ENCODE measurements at places on chromosomes 4 and X.

- no peak for DNase-seq
Measured at GRCh38 chrX:74449937-74450330, 28.6 kb downstream of the SLC16A2 start.

DNA sequence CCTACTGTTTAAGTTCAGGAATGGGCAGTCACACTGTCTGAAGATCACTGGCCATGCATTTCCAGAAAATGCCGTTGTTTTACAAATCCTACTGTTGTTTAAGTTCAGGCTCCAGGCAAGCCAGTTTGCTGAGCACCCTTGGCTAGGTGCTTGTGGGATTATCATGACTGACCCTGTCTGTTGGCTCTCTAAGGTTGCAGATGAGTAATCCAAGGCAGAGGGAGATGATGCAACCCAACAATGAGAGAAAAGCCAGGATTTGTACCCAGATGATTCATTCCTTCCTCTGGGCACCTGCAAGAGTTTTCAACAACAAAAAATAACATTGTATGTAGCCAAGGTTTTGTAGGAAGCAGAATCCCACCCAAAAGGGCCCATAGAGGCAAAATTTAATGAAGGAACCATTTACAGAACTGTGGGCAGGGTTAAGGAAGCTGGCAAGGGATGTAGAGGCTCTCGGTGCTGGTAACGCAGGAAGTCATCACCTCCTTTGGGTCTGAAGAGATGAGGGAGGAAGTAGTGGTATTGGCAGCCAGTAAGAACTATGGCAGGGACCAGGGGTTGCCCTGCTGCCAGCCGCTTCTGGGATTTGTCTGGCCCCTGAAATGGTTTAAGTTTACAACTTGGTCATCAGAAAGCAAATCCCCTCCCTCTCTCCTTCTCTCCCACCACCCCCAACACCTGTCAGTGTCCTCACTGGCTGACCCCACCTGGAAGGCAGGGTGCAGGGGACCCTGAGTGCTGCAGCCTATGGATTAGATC lies 54.8 kb downstream of the MSX1 start:
- DNase-seq: no peak

DNA sequence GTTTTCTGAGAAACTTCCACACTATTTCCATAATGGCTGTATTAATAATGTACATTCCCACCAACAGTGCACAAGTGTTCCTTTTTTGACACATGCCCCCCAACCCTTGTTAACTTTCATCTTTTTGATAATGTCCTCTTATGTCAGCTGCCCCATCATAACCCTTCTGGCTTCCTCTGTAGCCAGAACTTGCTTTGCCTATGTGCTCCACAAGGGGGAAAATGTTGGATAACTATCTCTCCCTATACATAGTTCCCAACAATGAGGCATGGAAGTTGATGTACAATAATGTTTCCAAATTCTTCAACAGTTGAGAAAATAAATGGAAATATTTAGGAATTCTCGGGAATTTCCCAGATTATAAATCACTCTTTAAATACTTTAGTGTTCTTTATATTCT lies 142.9 kb downstream of the ASB9 start:
- DNase-seq: no peak

GRCh38 chr4:14903321-14903720 lies 99.0 kb upstream of the CPEB2 start:
- DNase-seq: no peak

DNA sequence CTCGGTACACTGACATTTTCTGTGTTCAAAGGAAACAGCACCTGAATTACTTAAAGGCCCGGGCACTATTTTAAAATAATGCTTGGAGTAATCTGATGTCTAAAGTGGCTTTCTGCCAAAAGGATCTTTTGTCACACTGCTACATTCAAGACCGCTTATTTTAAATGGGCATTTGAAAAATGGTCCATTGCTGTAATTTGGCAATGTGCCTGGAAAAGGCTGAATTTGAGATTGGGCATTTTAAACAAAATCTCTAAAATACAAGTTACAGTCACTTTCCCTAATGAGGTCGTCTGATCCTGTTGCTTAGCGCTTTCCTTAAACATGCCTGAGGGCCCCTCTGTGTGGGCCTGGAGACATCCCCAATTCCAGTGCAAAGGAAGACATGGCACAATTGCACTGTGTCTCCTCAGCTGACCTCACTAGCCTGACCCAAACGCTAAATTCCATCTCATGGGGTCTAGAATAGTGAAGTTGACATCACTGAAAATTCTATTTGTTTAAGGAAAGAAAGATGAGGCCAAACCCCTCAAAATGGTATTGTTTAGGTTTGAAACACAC lies 214.2 kb downstream of the GPC3 start:
- no peak for DNase-seq

DNA sequence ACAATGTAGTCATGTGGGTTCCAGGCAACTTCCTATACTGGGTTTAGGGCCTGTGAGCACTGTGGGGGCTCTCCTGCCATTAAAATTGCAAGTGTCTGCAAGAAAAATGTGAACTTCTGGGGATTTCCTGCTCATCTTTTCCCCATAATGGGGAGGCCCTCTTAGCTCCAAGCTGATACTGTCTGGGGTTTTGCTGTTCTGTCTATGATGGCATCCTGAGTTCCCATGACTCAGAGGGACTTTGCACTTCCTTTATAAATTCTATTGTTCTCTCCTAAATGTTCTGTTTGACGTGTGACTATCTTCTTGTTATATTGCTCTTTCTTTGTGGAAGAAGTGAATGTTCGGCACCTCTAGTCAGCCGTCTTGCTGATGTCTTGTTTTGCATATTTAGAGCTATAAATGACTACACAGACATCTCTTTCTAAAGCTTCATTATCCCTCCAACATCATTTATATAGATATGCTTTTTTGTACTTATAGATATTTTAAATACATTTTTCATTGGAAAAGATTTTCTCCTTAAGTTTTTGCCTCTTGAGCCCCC lies 465.8 kb downstream of the NAF1 start:
- DNase-seq: no peak

DNA sequence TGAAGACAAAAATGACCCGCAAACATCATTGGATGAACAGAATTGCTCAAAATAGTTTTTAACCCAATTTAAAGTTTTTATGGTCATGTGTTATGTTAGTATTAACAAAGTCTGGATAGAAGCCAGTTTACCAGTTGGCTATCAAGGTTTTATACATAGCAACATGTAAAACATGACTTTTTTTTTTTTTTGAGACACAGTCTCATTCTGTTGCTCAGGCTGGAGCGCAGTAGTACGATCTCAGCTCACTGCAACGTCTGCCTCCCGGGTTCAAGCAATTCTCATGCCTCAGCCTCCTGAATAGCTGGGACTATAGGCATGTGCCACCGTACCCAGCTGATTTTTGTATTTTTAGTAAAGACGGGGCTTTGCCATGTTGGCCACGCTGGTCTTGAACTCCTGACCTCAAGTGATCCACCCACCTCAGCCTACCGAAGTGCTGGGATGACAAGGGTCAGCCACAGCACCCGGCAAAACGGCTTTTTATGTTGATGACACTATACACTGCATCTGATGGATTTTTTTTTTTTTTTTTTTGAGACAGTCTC lies 3.4 kb downstream of the SAT1 start:
- DNase-seq: no peak

DNA sequence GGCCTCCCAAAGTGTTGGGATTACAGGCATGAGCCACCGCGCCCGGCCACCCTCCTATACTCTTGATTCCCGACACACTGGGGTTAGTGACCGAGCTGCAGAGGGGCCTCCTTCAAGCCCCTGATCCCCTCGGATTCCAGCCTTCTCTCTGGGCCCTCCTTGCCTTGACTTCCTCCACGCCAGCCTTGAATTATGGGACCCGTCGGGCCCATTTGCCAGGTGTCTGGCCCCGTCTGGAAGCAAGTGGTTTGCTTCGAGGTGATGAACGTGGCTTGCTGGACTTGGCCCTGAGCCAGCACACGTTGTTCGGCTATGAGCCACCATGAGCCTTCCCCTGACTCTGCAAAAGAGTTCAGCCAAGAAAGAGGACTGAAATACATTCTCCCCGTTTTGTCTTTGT lies 37.4 kb upstream of the GRPEL1 start:
- DNase-seq: no peak

- DNase-seq: no peak
Measured at GRCh38 chr4:121881158-121881557, 10.9 kb upstream of the BBS7 start.

GRCh38 chrX:63935835-63936234 lies 150.8 kb upstream of the ARHGEF9 start:
- no peak for DNase-seq

DNA sequence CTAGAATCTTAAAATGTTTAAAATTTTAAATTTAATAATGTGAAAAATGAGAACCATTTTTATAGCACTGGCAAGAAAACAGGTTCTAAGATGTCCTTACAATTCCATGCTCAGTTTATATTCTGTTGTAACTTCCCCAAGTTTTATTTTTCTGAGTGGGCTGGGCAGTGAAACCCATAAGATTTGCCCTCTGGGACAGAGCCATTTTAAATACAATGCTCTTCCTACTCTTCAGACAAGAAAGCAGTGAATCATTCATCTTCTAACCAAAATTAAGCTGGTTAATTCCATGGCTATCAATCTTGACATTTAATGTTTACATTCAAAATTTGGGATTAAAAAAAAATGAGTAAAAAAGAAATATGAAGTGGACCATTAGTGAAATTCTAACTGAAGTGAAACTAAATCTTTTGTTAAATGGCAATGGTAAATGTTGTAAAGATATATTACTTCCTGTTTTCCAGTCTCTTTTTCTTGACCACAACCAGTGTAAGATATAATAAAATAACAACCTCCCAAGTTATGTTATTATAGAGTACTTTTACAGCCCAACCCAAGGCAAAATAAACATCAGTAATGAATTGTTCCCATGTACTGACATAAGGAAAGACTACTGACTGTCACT lies 37.2 kb upstream of the PTPN13 start:
- no peak for DNase-seq

GRCh38 chrX:40385256-40385655 lies 195.5 kb upstream of the ATP6AP2 start:
- no peak for DNase-seq

DNA sequence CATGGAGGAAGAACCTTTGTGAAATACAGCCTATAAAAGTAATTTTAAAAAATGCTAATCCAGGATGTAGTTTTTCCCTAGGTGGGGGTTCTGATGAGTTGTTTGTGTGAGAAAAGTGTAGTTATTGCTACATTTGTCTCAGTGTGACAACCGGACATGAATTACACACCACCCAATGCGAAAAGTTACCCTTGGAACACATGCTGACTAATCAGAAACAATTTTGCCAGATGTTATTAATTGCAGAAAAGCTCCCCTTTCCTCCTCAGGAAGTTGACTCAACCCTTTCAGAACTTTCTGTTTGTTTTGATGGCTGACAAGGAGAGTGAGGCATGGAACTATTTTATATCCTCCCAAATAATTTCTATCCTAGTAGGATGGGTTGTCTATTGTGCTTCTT lies 38.1 kb upstream of the EDA2R start:
- DNase-seq: no peak

GRCh38 chrX:44913656-44914531 lies 40.9 kb downstream of the KDM6A start:
- no peak for DNase-seq

DNA sequence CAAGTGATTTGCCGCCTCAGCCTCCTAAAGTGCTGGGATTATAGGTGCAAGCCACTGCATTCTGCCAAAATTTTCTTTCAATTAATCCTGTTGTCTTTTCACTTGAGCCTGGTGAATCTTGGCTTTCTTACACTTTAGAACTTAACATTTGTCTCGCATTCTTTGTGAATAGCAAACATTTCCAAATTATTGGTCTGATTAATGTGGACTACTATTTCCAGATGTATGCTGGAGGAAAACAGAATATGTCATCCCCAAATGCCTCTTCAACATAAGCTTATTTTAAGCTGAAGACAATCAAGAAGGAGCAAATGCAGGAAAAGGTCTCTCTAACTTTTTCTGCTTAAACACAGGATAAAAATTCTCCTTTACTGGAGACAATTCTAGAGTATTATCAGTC lies 233.4 kb downstream of the PPP4R3C start:
- DNase-seq: no peak

DNA sequence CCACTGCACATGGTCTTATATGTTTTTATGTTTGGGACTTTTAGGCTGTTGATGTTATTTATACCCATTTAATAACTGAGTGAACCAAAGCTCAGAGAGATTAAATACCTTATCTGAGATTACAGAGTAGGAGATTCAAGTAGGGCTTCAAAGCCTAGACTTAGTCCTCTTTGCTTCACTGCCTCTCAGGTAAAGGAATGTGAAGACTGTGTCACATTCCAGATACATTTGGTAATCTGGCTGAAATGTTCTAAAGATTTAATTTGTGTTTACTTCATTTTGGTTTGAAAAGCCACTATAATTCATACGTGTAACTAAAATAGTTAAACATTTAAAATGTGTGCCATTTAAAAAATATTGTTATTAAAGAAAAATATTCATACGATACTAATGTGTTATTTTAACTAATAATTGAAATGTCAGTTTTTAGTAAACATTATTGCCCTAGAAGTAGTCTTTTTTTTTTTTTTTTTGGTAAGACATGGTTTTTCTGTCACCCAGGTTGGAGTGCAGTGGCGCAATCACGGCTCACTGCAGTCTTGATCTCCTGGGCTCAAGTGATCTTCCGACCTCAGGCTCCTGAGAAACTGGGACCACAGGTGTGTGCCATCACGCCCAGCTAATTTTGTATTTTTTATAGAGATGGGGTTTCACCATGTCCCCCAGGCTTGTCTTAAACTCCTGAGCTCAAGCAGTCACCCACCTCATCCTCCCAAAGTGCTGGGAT lies 54.3 kb downstream of the WWC2 start:
- no peak for DNase-seq

DNA sequence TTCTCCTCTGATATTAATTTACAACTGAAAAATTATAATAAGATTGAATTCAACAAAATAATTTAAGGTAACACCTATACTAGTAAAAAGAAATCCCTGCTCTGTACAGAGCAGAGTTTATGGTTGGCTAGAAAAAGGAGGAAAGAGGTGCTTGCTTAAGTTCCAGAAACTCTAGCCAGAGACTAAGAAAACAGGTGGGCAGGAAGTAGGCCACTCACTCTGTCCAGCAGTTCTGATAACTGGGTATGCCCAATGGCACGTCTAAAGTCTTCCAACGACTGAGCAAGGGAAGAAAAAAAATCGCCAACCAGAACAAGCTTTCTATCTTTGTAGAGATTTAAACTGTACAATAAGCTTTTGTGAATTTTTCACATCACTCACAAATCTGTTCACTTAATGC lies 42.1 kb downstream of the TMEM165 start:
- no peak for DNase-seq

- DNase-seq: no peak
Measured at GRCh38 chr4:5781691-5782090, 70.7 kb downstream of the EVC start.

DNA sequence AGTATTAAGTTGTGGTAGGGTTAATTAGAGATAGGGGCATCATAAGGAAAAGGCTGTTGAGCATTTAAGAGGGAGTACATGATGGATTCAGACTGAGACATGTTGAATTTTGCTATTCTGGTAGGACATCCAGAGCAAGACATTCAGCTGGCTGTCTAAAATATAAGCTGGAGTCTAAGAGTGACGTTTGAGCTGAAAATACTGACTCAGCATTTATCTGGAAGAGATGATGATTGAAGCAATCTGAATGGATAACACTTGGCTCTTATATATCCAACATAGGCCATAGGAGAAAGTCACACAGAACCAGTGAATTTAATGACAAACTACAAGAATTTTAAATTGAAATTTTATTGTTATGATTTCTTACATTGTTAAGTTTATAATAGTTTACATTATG lies 114.3 kb downstream of the CENPC start:
- DNase-seq: no peak
